ENCODE measurements at places on chromosomes 5 and 9.

DNA sequence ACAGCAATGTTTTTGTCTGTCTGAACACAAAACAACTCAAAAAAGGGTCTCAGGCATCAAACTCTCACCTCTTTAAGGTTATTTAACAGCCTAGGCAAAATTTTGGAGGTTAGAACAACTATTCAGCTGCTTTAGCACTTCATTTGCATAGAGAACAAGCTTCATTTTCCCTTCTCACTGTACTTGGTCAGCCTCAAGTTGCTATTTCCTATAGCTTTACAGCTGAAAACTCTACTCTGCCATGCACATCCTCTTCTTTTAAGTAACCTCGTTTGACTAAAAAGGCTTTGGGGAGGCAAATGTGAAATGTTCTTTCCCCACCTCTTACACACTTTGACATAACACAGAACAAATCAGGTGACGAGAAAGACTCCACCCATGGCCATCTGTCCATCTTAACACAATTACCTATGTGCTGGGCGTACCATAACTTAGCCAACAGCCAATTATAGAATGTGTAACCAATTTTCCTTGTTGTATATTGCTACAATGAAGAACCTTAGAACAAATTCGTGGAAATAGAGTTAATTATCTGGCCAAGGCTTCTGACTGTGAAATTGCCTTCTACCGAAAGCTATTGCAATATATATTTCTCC, 195.7 kb downstream of the DCP2 start:
- DNase-seq: no peak

DNA sequence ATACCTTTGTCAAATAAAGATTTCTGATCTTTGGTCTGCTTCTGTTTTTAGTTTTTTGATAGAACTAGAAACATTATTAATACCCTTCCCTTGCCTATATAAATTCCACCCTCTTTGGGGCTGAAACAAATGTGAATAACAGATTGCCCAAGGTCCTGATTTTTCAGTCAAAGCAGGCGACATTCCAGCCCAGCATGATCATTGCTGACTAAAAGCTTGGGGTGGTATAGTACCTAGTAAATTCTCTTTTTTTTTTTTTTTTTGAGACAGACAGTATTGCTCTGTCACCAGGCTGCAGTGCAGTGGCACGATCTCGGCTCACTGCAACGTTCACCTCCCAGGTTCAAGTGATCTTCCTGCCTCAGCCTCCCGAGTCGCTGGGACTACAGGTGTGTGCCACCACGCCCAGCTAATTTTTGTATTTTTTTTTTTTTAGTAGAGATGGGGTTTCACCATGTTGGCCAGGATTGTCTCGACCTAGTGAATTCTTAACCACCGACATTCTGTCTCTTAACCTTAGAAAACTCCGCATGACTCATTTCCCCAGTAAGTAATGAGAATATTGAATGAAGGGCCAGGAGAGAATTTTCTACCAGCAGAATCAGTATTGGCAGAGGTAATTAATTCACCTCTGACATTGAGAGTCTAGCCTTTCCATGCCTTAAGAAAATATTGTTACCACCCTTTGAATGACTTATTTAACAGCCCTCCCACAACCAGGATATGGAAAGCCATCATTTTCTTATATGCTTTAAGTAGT, 226.4 kb downstream of the GNA14 start:
- DNase-seq: no peak

DNA sequence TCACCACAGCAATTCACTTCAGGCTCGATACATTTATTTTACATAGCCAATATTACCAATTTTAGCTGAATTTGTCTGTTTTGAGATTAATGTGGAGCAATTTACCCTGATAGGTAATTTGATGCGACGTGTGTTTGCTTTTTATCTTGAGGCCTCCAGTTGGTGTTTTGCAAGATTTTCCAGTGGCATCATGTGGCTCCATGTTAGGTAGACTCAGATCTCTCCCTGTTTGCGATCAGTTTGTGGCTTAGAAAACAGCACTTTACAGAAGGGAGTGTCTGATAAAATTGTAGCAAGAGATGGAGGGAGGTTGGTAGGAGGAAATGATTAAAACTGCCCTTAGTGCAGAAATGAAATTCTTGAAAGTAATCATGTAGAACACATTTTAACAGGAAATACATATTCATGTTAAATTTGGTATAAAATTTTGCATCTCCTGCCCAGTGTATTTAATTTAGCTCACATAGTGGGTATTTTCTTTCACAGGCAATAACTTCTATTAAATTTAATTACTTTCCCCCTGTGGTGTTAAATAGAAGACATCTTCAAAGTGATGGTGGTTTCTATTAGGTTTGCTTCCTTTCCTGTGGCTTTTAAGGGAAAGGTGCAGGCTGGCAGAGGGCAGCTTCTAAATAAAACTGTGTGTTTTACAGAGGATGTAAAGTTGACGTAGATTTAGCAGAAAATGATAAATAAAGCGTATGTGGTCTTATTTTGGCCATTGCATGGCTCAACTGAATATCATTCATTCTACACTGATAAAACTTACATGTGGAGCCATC, 135.8 kb downstream of the KDM4C start:
- DNase-seq: no peak

- DNase-seq: peak; percentile 20
Measured at GRCh38 chr5:175714479-175715085, 56.7 kb downstream of the HRH2 start.

Measured in breast epithelium (tissue), 4 donors.